ENCODE measurements at places on chromosomes 3 and 15. TPM values are rescaled to one million over a fixed set of nuclear protein-coding genes. Genes with fewer than 3 reads are reported as not detected.

MOBP gene
- total RNA-seq: 0.02 TPM

PPP1R14D gene
- total RNA-seq: 0.28 TPM

THRB gene
- 1.8 TPM for total RNA-seq

ZBTB47 gene
- total RNA-seq: 6.0 TPM

ANKRD34C gene
- not detected for total RNA-seq

TMEM41A gene
- total RNA-seq: 20.5 TPM

TTC14 gene
- 14.8 TPM for total RNA-seq

TNFSF10 gene
- total RNA-seq: 0.10 TPM

ANXA2 gene
- total RNA-seq: 5,263 TPM

MESP2 gene
- 0.62 TPM for total RNA-seq

UPK1B gene
- total RNA-seq: 12.8 TPM
